Stimulated activated CD8-positive, alpha-beta memory T cell treated with anti-CD3 and anti-CD28 coated beads, Interleukin-4, amount 100 ng/mL, for 1 hour (primary cell): ENCODE measurements at places on chromosomes 4 and X.

DNA sequence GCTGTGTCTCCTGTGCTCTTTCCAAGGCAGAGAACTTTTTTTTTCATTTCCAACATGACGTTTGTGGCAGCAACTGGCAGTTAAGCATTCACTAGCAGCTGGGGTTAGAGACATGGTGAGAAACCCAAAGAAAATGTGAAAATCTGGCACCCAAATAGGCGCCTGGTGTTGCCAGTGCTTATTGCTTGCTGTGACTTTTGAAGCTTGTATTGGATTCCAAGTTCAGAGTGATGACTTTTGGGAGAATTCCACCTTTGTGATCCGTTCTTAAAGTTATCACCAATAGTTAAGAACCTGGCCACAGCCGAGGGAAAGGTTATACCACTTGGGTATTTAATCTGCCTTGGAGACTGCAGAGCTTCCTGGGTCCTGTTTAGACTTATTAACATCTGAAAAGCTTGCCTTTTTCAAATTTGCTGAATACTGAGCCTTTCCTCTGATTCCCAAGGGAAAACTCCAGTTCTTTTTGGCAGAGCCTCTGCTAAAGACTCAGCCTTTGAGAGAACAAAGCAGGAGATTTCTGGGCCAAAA is 101.0 kb downstream of the OPHN1 start:
- DNase-seq = no peak

GRCh38 chr4:185518494-185518893 is 16.8 kb downstream of the PDLIM3 start:
- no peak for DNase-seq

- no peak for DNase-seq
These were observed 14.9 kb downstream of the SNX12 start for GRCh38 chrX:71053217-71053621.

DNA sequence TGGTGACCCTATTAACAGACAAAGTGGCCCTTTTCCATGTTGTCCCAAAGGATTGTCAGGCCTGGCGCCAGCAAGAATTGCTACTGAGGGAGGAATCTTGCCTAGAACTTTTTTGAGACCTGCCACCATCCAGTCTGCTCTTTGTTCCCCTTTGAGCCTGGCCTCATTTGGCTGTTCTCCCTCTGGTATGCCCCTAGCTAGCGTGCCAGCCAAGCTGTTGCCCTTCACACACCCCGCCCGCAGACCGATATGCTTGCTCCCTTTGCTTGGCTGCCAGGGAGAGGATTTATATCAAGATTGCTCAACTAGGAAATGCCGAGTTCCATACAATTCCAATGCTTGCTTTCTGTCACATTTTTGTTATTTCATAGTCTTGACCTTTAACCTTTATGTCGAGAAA is 24.4 kb downstream of the IGSF1 start:
- DNase-seq = no peak

GRCh38 chr4:48692897-48693296 is 87.2 kb downstream of the FRYL start:
- DNase-seq = no peak

DNA sequence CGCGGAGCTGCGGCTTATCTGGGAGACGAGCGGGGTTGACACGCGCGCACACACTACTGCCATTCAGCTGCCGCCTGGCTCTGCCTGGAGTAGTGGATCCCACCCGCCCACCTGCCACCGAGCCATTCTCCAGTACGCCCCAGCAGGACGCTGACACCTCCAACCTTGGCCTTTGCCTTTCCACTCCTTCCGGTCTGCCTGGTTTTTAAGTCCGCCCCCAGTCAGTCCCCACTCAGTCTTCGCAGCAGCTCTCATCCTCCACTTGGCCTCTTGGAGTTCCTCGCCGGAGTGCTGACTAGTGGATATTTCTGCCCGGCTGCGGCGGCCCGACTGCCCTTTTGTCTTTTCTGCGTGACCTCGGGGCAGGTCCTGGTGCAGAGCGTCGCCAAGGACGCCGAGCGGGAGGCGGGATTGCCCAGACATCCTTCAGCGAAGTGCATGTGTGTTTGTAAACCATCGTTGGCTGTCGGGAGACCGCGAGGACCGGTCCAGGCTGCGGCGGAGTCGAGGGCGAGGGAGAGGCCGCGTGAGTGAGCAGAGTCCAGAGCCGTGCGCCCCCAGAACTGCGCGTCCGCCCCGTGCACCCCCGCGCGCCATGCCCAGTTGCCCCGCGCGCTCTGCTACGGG is 1.1 kb downstream of the SLIT2 start:
- no peak for DNase-seq

DNA sequence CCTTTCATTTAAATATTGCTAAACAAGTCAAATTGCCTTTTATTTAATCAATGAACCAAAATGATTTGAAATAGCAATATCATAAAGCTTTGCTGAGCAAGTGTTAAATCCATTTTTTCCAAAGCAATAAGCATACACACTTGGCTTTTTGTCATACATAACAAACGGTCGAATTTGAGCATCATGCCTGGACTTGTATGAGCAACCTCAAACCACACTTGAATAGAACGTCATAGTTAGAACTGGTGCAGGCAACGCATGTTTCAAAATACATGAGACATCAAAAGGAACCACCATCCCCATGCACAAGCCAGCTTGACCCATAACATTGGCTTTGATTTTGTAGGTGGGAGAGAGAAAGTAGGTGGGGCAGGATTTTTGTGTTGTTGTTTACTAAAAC is 812.3 kb upstream of the FRG1 start:
- DNase-seq = no peak

DNA sequence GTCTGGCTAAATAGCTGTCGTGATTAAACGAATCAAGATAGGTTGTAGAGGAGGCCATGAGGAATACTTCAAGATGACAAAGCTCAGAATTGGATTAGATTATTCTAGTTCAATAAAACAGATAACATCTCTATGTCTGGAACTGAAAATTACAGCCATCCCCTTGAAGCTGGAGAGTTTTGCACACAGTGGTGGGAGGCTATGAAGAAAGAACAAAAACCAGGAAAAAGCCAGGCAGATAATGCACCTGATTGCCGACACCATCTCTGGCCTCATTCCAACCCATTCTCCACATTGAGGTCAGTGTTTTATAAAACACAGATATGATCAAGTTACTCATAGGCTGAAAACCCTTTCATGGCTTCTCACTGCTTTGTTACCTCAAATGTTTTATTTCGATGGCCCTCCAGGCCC is 188.3 kb downstream of the RASL11B start:
- no peak for DNase-seq

DNA sequence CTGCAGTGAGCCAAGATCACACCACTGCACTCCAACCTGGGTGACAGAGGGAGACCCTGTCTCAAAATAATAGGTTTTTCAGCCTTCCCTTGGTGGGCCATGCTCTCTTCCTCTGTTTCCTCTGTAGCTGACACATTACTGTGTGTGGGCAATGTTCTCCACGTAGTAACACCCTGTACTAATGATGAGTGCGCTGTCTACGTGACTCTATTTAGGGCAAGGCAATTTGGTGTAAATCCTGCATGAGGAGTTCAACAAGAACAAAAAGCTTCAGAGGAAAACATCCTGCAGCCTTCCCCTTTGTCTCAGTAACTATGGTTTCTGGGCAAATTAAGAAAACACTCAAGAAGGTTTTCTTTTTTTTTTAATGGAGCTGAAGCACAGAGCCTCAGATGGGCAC is 24.4 kb upstream of the JAKMIP1 start:
- no peak for DNase-seq

GRCh38 chr4:138409670-138410069 is 167.5 kb upstream of the SLC7A11 start:
- DNase-seq = no peak

- no peak for DNase-seq
These were observed 135.4 kb upstream of the NKX1-1 start for GRCh38 chr4:1541449-1542225.

GRCh38 chr4:90443231-90443630 is 316.0 kb downstream of the CCSER1 start:
- no peak for DNase-seq

DNA sequence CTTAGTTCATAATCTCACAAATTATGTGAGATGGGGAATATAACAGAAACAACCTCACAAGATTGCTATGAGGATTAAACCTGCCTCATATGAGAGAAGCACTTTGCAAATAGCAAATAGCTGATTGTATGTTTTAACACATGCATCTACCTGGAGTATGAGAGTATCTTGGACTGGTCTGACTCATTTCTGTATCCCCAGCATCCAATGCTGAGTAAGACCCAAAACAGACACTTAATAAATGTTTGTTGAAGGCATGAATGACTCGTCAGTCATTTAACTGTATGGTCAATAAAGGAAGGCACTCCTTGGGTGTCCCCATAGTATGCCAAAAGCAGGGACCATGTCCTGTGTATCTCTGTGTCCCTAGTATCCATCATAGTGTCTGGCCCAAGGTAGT is 350.9 kb upstream of the F9 start:
- no peak for DNase-seq

- DNase-seq = no peak
These were observed 7.4 kb downstream of the AFAP1 start for GRCh38 chr4:7932287-7932686.

DNA sequence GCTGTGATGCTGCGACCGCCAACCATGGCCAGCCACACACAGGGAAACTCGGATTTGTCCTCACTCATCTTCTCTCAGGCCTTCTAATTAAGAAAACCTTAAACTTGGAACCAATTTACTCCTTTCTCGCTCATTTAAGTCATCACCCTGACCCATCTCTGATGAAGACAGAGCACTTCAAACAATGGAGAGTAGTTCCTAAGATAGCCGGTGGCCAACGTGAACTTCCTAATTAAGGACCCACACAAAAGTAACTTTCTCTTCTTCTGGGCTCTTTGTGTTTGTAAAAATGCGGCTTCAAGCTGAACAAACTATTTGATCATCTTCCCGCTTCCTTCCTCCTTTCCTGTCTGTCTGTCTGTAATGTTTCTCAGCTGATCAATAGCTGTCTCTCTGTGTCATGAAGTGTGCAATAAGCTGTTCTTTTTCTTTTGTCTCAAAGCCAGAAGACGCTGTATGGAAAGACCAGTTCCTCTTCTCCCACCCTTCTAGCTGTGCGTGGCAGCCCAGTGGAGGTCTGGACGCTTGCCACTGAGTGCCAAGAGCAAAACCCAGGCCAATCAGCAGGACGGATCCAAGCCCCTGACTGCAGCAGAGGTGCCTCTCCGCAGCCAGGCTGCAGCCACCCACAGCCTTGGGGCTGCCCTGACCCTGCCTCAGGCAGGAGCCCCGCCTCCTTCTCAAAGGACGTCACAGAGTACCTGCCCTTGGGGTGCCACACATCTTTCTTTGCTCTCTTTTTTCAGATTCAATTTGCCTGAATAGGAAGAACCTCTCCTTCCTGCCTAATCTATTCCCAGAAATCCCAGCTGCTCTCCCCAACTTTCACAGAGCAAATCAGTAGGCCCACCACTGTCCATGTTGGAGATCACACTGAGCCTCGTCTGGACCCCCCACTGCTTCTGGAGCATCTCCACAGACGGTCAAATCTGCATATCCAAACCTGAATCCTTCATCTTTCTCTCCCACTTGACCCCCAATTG is 59.3 kb downstream of the MAML3 start:
- no peak for DNase-seq

- no peak for DNase-seq
These were observed 991.4 kb downstream of the CCSER1 start for GRCh38 chr4:91118597-91118996.

- no peak for DNase-seq
These were observed 19.0 kb downstream of the GAB1 start for GRCh38 chr4:143355540-143356217.

DNA sequence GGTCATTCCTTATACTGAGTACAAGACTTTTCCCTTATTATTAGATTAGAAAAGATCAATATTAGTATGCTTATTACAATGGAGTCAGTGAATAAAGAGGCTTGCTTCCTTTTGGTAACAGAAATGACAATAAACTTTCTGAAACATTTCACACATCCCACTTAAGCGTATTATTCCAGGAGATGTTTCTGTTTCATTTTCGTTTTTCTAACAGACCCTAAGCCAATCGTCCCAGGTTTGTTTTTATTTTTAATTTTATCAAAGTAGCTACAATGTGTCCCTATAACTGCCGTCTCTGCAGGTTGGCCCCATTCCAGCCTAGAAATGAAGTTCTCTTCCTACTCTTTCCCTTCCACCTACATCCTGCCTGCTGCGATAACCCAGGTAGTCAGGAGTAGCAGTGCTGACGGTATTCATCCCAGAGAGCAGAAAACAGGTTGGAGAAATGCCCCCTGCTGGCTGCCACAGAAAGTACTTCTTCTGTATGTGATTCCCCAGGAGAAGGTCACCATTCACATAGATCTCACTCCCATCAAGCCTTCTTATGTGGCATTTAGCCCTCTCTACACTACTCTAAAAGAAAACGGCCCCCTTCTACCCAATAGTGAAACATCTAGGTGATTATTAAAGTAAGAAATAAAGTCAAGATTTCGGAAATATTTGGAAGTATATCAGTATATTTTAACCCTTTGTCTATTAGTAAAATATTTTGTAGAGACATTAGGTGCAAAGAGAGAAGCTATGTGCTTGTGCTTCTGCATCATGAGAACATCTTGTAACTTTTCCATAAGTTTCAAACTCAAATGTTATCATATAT is 40.4 kb downstream of the ENPEP start:
- DNase-seq = peak; percentile 50

- no peak for DNase-seq
These were observed at the start of gene LEF1 for GRCh38 chr4:108168671-108169523. Gene LEF1 (minus strand): TSS chr4:108168932. CDS start chr4:108167767, 1,165 bp downstream.

DNA sequence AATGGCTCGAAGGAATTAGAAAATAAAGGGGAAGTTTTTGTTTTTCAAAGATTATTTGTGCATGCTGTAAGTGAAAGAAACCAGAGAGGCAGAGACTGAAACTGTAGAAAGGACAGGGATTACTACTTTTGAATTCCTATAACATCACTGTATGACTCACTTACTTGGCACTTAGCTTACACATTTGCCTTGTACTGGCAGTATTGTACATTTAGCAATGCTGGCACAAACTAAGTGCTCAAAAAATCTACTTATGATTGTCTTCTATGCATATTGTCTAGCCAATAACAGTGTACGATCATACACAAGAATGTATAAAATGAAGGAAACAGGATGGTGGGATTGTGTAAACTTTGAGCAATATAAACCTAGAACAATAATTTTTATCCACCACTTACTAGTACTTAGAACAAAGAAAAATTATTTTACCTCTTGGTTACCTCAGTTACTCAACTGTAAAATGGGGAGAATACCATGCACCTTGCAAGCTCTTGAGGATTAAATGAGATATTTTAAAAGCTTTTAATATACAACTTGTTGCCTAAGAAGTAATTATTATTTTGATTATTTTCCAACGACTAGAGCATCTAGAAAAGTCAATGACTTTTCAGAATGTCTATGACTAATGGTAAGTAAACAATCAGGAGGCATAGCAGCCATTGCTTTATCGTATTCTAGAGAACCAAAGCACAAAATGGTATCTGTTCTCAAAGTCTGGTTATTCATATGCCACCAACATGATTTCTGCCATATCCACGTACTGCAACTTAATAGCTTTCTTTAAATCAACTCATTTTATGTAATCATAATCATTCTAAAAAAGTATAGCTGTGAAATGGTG is 4.7 kb downstream of the FAM120C start:
- no peak for DNase-seq

- no peak for DNase-seq
These were observed 127.5 kb upstream of the GIMD1 start for GRCh38 chr4:106496061-106496460.

GRCh38 chr4:177079327-177079726 is 230.3 kb upstream of the NEIL3 start:
- DNase-seq = no peak
